Activated CD4-positive, alpha-beta memory T cell treated with anti-CD3 and anti-CD28 coated beads, Interleukin-2, amount 10 ng/mL, durations not matched to agents 7 days and 5 days (primary cell): ENCODE measurements at places on chromosomes 3 and 15. TPM values are rescaled to one million over a fixed set of nuclear protein-coding genes. Genes with fewer than 3 reads are reported as not detected.

Gene ALAS1
- total RNA-seq, result 62.6 TPM

Gene RBMS3
- 0.38 TPM for total RNA-seq

Gene PP2D1
- total RNA-seq, result not detected

Gene PLCH1
- total RNA-seq, result 0.20 TPM

Gene HGD
- 0.96 TPM for total RNA-seq

DNA sequence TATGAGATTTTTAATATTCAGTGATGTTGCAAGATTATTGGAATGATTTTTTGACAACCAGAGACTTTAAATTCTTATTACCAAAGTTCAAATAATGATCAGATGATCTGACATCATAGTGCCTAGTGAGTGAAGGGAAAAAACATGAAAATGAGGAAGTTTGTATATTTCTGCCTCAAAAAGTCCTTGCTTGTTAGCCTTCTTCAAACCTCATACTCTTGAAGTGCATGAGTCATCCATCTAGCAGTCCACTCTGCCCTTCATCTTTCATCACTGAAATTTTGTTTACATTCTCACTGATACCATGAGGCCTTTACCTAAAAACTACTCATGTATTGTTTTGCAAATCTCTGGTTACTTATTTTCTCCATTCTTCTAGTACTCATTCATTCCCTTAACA lies 23.9 kb upstream of the OR5H6 start:
- H3K36me3 ChIP-seq, result no peaks in the 10 kb centered on the region
- no peak overlapping the region for H3K4me3 ChIP-seq
- no peak for DNase-seq
- H3K27me3 ChIP-seq, result peaks cover 6% of the 10 kb centered on the region
- no peaks in the 10 kb centered on the region for H3K4me1 ChIP-seq
- H3K27ac ChIP-seq, result no peak overlapping the region

- no peak for DNase-seq
- H3K4me3 ChIP-seq, result no peak overlapping the region
- no peaks in the 10 kb centered on the region for H3K4me1 ChIP-seq
- no peak overlapping the region for H3K27ac ChIP-seq
- no peaks in the 10 kb centered on the region for H3K27me3 ChIP-seq
- H3K36me3 ChIP-seq, result no peaks in the 10 kb centered on the region
These were observed 186.8 kb downstream of the SHOX2 start for GRCh38 chr3:157919319-157919887.

DNA sequence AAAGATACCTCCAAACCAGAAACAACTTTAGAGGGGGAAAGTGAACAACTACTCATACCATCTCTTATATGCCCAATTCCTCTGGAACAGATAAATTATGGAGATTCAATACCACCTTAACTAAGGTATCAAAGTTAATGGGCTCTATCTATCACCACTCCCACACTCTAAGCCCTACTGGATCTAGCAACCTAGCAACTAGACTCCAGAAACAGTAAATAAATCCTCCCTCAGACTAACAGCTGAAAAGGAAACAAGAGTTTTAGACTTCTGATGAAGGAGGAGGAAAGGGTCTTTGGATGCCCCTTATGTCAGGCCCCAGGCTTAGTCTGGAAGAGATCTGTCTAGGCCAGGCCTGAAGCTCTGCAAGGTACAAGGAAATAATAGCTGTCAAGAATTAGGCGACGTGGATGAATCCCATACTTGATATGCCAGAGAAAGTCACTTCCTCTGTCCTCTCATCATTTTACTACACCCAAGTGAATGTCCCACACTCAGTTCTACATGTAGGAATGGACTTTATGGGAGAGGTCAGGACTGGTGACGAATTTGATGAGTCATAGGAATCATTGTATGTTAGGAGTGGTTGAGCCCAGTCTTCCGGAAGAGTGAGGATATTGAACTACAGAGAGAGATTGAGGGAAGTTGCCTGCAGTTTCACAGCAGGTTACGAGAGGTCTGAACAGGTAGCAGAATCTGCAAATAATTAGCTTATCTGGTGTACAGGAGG lies 113.8 kb downstream of the AKAP13 start:
- DNase-seq, result no peak
- H3K4me1 ChIP-seq, result peaks cover 42% of the 10 kb centered on the region
- no peak overlapping the region for H3K4me3 ChIP-seq
- no peak overlapping the region for H3K27ac ChIP-seq
- H3K36me3 ChIP-seq, result peaks cover 9% of the 10 kb centered on the region
- H3K27me3 ChIP-seq, result no peaks in the 10 kb centered on the region

- H3K4me3 ChIP-seq, result no peak overlapping the region
- no peak for DNase-seq
- H3K27ac ChIP-seq, result no peak overlapping the region
- H3K27me3 ChIP-seq, result peaks cover 5% of the 10 kb centered on the region
These were observed 30.3 kb downstream of the UMPS start for GRCh38 chr3:124760601-124761000.

DNA sequence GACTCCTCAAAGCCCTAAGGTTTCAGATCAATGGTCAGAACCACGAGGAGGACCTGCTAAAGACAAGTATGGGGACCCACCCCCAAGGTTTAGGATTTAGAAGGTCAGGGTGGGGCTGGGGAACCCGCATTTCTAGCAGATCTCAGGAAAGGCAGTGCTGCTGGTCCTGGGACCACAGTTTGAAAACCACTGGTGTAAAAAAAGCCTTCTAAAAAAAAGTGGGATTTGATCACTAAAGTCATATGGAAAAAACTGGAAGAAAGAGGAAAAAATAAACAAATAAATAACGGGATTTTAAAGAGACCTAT lies 832 bp downstream of the SLC41A3 start:
- no peaks in the 10 kb centered on the region for H3K27me3 ChIP-seq
- no peaks in the 10 kb centered on the region for H3K36me3 ChIP-seq
- H3K4me3 ChIP-seq, result peak overlapping the region; percentile 85

DNA sequence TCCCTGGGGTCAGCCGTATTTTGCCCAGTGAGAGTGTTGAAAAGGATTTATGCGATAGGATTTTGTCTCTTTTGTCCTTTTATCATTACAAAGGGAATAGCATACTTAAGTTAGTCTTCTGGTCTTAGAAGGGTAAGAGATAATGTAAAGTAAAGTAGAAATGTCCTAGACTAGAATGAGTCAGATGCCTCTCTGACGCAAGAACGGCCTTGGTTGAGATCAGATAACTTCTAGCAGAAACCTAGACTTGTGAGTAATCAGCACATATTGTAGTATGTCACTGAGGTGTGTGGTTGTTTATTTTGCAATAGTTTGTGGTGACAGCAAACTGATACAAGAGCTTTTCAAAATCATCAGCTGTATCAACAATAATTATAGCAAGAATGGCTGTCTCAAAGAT lies 866.1 kb downstream of the NSUN3 start:
- no peaks in the 10 kb centered on the region for H3K27me3 ChIP-seq
- no peak for DNase-seq
- H3K4me1 ChIP-seq, result no peaks in the 10 kb centered on the region
- H3K27ac ChIP-seq, result no peak overlapping the region
- no peaks in the 10 kb centered on the region for H3K36me3 ChIP-seq
